ENCODE measurements at places on chromosomes 16 and 17.

GRCh38 chr17:78159575-78160158, 8.7 kb upstream of the SYNGR2 start:
- no peak for DNase-seq

GRCh38 chr17:1839516-1839915, 9.7 kb downstream of the RPA1 start:
- DNase-seq, result no peak

GRCh38 chr17:57662041-57662440, 83.1 kb downstream of the CCDC182 start:
- DNase-seq, result no peak

GRCh38 chr16:31853291-31853690, 20.3 kb upstream of the ZNF267 start:
- no peak for DNase-seq

DNA sequence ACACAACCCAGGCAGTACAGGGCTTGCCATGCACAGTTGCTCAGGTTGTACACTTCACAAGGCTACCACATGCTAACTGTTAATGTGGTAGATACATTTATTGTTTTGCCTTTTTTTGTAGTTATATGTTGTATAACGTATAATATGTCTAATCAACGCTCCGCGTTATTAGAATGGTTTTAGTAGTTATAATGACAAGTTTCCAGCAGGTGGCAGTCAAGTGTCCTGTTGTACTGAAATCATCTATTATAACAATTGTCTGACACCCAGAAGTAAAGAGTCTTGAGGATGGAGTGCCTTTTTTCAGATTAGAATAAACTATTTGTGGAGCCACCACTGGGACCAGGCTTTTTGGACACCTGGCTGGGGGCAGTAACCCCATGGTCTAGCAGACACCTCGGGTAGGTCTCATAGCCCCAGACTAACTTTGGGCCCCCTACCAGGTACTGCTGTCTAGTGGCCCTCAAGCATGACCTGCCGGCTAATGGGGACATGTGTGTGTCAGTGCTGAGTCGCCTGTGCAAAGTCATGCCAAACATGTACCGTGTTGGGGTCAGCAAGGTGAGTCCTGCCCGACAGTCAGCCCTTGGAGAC, 32.8 kb downstream of the MYO15A start:
- peak; percentile 63 for DNase-seq

GRCh38 chr16:2586241-2586640, 48.4 kb downstream of the PDPK1 start:
- DNase-seq, result no peak

GRCh38 chr17:18261146-18261515, 669 bp downstream of the MIEF2 start:
- peak; percentile 38 for DNase-seq

DNA sequence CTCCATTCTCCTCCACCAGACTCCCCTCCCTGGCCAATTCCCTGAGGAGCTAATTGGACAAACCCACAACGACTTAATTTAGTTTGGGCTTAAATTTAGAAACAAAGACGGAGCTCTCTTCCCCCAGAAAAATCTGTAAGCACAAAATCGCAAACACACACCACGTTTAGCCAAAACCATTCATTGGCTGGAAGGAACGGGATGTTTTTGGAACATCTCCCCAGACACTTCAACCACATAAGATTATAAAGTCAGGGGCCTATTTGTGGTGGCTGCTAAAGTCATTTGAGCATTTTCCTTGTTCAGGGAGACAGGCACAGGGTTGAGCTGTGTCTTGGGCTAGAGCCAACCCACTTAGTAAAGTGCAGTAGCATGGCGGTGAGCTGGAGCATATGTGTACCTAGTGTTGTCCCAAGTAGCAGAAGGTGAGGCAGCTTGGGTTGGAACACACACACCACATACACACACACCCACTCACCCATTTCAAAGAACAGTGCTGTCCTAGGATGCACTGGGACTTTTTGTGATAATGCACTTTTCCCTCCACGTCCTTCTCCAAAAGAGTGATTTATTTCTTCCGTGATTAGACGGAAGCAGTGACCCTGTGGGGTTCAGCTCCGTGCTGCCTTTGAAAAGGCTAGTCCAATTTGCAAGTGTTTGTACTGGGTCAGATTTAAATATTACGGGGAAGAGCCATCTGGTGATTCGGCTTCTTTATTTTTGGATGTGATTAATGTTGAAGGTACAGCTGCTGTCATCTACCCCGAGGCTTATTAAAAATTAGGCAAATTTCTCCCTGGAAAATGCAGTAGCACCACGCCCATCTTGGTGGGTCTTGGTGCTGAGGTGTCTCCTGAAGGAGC, 32.2 kb downstream of the ELAC2 start:
- DNase-seq, result no peak

DNA sequence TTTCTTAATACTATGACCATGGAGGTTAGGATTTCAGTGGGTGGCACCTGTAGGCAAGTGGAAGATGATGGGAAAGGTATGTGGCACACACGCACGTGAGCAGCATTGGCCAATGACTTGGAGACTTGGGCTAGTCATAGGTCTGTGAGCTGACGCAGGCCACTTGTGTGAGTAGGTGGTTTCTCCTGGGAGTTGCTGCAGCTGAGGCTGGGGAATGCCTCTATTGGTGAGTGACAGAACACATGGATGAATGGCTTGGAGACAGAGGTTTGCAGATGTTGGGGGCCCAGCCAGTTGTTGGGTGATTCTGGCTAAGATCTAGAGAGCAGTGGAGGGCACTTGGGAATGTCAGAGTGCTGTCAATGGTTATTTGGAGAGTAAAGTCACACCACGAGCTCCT, 64.1 kb downstream of the MARF1 start:
- DNase-seq, result no peak

DNA sequence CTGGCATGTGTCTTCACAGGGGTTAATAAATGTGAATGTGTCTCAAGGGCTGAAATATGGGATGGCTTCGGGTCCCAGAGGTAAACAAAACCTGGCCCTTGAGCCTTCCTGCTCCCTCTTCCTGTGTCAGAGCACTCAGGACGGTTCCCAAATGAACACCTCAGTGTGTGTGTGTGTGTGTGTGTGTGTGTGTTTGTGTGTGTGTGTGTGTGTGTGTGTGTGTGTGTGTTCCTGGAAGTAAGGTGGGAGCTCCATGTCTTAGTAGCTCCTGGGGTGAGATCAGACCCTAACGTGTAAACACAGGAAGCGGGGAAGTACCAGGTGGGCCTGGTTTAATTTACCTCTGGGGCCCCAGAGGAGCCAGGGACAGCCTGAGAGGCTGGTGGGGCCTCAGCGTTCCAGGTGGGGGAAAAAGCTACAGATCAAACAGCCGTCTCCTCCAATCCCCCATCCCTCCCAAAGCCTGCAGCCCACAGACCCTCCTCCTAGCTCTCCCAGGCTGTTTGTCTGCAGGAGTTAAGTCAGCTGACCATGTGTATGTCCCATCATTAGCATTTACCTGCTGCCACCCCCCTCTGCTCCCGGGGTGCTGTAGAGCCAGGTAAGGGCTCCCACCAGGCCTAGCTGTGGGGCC, 6.1 kb downstream of the KIF19 start:
- no peak for DNase-seq
